NCI-H2081 (cell line): ENCODE measurements at places on chromosomes 7 and 10.

- DNase-seq = peak; percentile 68
Observed at GRCh38 chr7:133613250-133613790, 360.4 kb downstream of the EXOC4 start.

DNA sequence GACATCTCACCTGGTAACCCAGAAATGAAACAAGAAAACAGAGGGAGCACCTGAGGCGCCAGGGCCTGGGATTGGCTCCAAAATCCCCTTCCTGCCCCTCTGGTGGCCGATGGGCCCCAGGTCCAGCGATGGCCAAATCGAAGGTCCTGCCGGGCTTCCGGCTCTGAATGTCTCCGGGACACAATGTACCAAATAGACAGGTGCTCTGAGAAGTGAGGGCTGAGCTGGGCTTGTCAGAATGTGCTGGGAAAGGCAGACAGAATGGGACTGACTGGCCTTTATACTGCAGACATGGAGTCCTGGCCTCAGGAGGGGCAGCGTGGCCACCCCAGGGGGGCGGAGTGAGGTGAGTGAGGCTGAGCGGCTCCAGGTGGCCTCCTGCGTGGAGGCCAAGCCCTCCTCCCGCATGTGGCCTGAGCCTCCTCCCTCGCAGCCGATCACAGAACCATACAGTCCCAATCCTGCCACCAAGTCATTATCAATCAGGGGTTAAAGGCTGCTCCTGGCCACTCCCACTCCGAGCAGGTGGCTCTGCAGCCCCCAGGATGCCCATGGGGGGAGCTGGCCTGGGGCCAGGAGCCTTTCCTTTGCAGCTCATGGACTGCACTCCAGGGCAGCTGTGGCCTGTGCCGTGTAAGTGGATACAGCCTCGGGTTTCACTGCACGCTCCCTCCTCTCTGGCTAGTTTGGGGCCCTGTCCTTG is 185.5 kb downstream of the ADARB2 start:
- DNase-seq = peak; percentile 43

DNA sequence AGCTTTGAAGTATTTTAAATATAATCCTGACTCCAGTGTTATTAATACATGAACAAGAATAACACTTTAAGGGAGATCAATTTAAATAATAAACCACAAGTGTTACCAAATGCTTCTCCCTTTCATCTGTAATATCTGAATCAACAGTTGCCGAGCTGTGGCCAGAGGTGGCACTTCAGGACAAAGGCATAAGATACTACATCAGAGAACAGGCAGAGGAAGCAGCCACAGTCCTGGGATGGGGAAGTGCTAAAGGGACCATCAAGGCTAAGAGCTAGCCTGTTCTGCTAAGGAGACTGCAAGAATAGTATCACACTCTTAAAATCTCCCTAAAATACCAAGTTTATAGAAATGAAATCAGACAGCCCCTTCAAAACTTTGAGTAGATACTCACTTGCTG is 378.2 kb upstream of the PRKCQ start:
- no peak for DNase-seq

DNA sequence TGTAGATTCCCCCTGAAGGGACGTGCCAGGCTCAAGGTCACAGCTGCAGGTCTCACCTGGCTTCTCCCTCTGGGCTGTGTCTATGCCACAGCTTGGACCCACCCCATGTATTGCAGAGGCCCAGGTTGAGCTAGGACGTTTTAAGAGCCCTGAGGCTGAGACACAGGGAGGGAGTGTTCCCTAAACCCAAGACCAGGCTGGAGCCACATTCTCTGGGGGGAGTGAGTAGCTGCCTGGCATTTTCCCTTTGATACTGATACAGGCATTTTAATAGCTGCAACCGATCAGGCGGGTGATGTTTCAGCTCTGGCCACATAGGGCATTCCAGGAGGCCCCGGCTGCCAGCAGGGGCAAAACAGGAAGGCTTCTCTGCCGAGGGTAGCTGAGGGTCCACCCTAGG is 13.4 kb downstream of the COL13A1 start:
- no peak for DNase-seq

DNA sequence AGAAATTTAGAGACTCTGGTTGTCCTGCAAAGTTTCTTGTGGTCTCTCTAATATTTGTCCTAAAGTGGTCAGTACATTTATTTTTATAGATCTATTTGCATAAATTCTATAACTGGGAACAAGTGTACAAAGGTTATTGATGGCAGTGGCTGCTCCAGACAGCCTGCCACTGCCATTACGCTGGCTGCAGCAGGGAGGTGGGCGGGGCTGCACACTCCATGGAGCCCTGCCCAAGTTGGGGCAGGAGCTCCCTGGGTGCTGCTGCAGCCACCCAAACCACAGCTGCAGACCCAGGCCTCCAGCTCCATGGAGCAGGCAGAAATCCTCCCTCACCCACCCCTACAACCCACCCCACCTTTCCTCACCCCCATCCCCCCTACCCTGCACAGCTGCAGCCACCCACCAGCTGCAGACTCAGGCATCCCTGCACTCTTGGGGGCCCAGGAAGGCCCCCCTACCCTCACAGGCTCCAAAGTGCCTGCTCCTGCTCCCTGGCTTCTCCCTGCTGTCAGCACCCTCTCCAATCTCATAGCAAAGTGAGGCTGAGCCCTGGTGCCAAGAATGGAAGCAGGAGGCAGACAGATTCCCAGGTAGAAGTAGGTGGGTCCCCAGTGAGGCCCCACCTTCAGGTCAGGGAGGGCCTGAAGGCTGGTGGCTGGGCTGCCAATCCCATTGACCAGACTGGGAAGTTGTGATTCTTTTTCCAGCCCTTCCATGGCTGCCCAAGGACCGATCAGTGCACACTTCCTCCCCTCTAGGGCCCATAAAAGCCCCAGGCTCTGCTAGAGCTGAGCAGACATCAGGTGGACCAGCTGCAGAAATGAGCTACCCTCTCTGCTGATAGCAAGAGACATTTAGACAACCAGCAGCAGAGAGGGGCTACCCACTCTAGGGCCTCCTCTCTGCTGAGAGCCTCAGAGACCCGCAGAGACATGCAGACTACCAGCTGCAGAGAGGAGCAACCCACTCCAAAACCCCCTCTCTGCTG is 4.8 kb upstream of the CYP3A43 start:
- no peak for DNase-seq

DNA sequence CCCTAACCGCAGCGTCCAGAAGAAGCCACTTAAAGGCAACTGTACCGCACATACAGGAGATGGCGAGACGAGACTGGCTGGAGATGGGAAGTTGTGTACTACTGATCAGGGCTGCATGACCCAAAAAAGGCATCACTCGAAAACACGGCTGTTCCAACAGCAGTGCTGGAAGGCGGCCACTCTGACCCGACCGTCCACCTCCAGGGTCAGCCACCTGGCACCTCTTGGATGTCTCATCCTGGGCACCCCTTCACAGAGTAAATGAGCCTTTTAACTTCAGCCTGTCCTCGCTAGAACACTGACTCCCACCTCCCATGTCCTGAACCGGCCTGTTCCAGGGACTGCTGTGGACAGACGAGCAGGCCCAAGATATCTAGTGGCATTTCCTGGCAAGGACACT is 180.7 kb downstream of the DIP2C start:
- DNase-seq = no peak

DNA sequence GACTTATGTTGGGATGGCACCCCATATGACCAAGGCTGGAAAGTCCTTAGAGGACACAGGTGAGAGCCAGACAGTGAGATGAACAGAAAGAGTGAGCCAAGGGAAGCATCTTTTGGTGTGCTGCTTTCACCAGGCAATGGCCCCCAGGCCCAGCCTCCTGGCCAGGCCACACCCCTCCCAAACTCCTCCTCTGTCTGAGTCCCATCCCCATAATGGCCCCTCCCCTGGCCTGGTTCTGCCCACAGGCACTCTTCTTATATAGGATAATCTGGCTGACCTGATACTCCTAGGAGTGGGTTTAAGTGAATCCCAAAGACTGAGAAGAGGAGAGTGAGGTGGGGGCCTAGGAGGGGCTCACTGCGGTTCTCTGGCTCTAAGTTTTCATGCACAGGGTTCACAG is 252.5 kb downstream of the RPS24 start:
- DNase-seq = no peak

DNA sequence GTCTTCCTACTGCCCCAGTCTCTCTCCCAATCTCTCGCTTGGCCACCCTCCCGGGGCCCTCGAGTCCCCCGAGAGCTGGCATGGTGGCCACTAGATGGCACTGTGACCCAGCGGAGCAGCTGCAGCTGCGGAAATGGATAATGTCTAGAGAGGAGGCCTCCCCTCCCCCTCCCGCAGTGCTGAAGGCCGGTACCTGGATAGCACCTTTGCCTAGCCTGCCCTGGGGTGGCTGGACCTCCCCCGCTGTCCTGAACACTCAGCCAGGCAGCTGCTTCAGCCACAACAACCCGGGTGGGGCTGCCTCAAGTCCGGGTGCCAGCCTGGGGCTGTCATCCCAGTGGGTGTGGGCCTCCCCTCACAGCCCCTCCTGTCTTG is 65.2 kb downstream of the GOLGA7B start:
- DNase-seq = peak; percentile 52
